GM23248 (cell line): ENCODE measurements at places on chromosomes 11 and 22.
A peak's percentile ranks its signal among the peaks of the same experiment; 100 is the strongest.

DNA sequence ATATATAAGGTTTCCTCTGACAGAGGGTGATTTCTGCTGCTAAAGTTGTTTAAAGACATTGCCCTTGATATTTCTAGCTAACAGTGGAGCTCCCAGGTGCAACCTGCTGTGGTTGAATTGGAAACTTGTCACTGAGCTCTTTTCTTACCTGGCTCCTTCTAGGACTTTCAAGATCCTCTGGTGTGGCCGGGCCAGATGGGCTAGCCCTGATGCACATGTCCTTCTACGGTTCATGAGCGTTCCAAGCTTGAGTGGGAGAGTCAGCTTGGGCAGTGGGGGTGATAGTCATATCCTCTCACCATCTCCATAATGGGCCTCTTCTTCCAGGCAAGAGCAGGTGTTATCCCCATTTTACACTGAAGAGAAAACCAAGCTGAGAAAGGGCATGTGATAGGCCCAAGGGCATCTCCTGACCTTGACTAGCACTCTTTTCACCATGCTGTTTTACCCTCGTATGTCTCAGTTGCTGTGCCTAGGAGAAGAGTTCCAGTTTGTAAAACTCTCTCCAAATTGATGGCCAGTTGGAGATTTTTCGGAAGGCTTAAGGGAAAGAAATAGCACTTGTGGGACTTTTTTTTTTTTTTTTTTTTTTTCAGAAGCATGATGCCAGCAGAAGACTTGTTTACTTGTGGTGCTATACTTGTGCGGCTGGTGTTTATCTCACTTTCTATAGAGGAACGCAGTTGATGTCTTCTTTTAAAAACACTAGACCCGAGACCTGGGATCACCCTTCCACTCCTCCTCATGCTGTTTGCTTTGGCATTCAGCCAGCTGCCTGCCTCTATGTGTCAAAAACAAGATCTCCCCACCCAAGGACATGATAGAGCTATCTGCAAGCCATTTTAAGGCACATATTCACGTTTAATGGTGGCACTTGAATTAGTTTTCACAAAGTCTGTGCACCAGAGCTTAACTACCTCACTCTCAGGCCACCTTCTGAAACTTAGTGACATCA, 32.6 kb downstream of the TEAD1 start:
- DNase-seq, result no peak

DNA sequence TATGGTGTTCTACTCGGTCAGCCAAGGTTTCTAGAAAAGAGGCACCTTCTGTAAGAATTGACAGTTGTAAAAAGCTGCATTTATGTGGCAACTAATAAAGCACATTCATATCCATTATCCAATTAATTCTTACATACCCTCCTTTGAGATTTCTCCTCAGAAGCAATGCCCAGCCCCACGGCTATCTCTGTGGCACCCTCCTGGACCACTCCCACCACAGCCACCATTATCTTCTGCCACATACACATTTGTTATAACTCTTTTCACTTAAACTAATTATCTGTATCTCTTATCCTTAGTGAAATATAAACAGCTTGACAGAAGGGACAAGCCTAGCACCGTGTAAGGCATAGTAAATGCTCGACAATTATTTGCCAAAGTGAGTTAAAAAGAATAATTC, 48.5 kb downstream of the PAK1 start:
- no peak for DNase-seq

DNA sequence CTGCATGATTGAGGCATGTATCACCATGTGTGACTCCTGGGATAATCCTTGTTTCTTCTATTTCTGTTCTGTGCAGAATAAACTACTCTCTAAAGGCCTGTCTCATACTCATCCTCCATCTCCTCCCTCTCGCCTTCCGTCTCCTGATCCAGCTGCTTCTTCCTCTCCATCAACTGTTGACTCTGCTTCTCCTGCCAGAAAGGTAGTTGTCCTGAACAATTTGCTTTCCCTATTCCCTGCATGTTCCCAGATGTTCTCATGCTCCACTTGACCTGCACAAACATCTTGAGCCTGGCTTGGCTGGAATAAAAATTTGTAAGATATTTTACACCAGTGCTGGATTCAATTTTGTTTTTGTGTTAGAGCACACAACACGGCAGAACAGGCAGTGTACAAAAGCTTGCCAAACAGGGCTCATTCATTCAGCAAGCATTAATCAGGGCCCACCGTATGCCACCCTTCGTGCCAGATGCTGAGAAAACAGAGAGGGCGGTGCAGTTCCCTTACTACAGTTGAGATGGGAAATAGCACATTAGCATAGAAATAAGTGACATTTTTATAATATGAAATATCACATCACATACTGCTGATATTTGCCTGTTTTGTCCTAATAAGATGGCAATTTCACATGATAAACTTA, 133.3 kb upstream of the PARVA start:
- DNase-seq, result peak; percentile 28

DNA sequence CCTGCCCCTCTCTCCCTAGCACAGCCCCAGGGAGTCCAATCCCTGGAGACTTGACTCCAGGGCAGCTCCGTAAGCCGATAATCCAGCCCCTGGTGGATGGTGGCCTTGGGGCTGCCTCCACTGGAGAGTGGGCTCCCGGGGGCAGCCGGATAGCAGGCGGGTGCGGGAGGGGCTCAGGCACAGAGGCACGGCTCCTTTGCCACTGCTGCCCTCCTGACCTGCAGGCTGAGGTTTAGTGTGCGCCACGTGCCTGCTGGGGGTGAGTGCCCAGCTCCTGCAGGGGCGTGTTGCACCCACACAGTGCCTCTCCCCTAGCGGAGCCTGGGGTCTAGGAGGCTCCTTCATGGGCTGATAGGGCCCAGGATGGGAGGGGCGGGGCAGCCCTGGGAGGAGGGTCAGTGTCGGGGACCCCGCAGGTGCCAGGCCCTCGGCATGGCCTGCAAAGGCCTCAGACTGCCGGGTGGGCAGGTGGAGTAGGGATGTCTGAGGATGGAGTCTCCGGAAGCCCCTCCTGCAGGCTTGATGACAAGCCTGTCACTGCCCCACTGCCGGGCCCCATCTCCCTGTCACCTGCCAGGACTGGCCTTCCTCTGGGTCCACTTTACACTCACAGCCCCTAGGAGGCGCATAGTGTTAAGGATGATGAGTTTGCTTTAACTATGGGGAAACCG, 5.6 kb downstream of the DUSP8 start:
- no peak for DNase-seq

GRCh38 chr11:113531083-113531482, 55.9 kb upstream of the DRD2 start:
- DNase-seq, result no peak

DNA sequence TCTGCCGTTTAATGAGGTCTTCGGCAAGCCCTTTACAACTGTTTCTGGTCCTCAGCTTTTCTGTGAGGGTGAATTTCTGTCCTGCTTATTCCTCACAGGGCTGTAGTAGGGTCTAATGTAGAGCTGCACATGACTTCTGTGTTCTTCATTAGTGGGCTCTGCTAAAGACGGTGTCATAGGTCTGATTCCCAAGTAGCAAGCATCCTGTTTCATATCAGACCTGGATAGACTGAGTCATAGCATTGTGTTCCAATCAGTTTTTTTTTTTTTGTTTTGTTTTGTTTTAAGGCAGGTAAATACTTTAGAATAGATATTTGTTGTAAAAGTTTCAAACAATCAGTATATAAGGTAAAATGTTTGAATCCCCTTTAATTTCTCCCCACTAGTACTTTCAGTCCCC, 35.4 kb downstream of the BIRC2 start:
- DNase-seq, result no peak

- peak; percentile 4 for DNase-seq
Observed at GRCh38 chr11:90250970-90251369, 28.1 kb upstream of the CHORDC1 start.

- peak; percentile 39 for DNase-seq
Observed at GRCh38 chr11:36304351-36304750, 8.3 kb downstream of the PRR5L start.
